ENCODE measurements at places on chromosomes 11 and 22.
A peak's percentile ranks its signal among the peaks of the same experiment; 100 is the strongest.

DNA sequence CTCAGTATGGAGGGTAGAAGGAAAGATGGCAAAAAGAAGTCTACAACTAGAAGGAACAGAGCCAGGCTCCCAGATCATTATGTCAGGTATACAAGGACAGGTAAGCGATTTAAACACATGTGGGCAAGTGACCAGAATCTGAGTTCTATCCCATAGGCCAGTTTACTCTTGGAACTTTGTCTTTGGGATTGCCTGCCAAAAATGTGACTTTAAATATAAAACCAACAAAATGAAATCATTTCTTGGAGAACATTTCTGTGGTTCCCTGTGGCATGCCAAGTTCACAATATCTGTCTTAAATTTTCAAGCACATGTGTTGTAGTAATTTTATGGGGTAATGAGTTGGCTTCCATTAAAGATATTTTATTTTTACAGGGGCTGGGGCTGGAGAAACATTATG, 141.0 kb downstream of the SLC17A6 start:
- no peak for DNase-seq

DNA sequence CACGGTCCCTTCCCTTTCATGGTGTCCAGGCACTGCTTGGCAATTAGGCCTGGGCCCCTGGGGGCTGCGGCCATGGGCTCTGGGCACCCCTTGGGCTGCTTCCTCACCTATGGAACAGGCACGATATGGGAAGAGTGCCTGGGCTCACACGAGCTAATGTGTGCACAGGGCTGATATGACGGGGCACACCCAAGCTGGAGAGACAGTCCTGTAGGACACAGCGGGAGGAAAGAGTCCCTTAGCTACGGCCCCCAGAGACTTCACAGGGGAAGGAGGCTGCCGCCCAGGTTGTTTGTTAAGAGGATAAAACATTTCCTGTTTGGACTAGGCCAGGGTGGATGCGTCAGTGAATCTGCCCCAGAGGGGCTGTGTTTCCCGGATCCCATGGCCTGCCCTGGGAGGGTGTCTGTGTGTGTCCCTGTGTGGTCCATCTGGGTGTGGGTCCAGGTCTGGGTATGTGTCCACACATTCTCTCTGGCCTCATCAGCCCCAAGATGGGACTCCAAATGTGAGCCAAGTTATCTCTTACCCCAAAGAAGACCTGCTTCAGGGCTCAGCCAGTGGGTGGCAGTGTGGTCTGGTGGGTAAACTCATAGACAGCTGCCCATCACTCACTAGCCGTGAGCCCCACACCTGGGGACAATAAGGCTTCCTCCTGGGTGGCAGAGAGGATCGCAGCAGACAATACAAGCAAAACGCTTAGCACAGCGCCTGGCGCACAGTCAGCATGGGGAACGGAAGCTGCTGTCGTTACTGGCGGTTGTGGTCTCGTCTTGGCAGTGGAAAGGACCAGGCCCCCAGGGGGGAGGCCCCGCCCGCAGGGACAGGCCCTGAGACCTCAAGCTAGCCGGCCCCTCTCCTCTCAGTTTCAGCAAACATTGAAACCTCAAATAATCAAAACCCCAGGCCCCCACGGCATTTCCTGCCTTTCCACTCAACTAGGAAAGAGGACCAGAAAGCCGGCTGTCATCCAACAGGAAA, 3.2 kb upstream of the EMID1 start:
- peak; percentile 30 for DNase-seq

GRCh38 chr22:22855617-22856308, 31.9 kb upstream of the IGLL5 start:
- no peak for DNase-seq

GRCh38 chr11:92272651-92273050, 48.0 kb downstream of the FAT3 start:
- no peak for DNase-seq

DNA sequence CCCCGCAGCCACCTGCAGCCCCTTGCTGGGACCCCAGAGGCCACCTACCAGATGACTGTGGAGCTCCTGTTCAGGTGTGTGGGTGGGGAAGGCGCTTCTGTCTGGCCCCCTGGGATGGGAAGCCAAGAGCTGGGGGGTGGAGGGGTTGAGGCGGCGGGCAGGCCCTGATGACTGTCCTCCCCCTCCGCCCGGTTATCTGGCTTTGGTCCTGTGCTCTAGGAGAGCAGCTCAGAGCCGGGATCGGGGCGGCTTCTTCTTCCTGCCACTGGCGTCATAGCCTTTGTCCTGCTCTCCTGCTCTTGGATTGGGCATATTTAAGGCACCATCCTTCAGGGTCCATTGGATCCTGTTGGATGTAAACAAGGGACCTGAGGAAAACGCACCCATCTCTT, 38.4 kb downstream of the TPCN2 start:
- no peak for DNase-seq

- no peak for DNase-seq
Observed at GRCh38 chr11:74521666-74522252, 28.2 kb upstream of the LIPT2 start.

GRCh38 chr11:93034031-93034722, 64.7 kb downstream of the MTNR1B start:
- peak; percentile 22 for DNase-seq

DNA sequence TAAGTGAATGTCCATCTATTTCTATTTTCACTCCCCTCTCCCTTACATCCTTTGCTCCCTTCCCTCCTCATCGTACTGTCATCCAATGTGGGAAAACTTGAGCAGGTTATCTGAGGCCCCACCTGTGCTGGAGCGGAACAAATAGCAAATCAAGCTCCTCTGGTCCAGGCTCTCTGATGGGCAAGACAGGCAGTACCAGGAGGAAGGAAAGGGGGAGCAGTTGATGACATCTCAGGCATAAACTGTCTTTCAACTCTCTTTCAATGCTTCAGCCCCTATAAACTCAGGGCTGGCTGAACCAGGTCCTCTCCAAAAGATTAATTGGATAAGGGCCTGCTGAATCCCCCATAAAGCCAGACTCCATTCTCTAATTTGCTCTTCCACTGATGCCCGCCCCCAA, 1.5 kb upstream of the CCKBR start:
- no peak for DNase-seq

GRCh38 chr22:47060718-47061117, 298.3 kb downstream of the TBC1D22A start:
- no peak for DNase-seq

DNA sequence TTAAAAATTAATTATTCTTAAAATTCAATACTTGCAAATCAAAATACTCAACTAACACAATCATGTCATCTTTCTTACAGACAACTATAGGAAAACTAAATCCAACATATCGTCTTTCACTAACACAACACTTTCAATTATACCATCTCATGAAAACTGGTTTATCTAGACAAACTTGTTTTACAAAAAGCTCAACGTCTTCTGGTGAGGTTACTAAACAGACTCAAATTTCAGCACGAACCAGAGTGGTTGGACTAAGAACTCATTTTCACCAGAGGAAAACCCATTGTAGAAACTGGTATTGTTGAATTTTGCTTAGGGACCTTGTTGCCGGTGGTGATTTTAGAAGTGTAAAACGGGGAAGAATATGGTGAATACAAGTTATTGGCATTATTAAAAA, 52.2 kb downstream of the NUP98 start:
- DNase-seq = no peak

- peak; percentile 77 for DNase-seq
Observed at GRCh38 chr22:36480941-36481392, 473 bp downstream of the TXN2 start.

DNA sequence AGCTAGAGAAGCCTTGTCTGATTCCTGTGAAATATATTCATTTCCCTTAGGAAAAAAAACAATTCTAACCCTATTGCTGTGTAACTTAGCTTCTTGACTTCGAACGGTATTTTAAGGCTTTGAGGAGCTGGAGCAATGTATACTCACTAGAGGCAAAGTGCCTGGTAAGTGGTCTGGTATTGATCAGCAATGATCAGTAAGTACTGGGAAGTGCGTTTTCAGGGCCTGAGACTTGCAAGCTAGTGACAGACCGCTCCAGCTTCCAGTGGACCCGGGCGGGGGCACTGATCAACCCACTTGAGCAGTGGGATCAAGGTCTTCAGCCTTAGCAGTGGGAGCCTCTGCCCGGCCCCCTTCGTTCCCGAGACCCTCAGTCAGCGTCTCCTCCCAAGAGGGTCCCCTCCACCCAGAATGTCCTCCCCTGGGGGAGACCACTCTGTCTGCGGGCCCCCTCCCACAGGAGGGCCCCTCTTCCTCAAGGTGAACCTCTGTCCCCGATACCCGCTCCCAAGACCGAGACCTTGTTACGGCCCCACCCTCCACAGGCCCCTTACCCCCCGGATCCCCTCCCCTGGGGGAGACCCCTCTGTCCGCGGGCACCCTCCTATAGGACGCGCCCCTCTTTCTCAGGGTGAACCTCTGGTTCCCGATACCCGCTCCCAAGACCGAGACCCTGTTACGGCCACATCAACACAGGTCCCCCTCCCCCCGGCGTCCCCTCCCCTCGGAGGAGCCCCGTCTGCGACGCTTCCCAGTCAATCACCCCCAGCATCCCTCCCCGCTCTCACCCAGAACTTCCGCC, 452 bp upstream of the ATXN10 start:
- DNase-seq = no peak

DNA sequence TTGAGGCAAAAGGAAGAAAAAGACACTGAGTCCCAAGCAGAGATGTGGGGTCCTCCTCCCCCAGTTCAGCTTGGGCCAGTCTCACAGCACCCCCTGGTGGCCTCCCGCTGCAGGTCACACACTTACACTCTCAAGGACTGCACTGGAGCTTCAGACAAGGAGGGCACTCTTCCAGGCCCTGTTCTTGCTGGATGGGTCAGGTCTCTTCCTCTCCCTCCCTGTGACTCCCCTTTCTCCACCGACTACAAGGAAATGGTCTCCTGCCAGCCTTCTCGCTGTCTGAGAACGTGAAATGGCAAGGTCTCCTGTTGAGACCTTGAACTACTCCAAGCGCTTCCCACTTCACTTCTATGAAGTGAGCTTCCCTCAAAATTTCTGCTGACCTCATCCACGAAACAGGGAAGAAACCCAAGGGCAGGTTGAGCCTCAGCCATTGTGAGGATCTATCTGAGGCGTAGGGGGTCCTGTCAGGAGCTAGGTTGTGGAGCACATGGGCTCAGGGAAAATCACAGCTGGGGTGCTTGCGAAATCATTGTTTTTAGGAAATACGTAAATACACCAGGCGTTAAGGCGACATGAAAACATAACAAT, 11.2 kb upstream of the IGLL1 start:
- peak; percentile 20 for DNase-seq

- no peak for DNase-seq
Observed at GRCh38 chr22:50564289-50564688, 1.6 kb upstream of the SYCE3 start.

DNA sequence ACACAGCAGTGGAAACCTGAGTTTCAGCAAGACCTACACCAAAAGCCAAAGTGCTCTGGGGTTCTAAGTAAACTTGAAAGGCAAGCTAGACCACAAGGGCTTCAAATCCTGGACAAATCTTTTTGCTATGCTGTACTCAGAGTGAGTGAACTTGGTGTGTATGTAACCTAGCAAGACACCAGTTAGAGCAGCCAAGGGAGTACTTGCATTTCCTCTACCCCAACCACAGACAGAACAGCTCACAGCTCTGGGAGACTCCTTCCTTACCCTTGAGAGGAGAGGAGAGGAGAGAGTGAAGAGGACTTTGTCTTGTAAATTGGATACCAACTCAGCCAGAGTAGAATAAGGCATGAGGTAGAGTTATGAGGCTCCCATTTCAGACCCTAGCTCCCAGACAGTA, 71.4 kb downstream of the CTSC start:
- DNase-seq = no peak

GRCh38 chr11:74437441-74438042, 29.8 kb downstream of the KCNE3 start:
- no peak for DNase-seq

DNA sequence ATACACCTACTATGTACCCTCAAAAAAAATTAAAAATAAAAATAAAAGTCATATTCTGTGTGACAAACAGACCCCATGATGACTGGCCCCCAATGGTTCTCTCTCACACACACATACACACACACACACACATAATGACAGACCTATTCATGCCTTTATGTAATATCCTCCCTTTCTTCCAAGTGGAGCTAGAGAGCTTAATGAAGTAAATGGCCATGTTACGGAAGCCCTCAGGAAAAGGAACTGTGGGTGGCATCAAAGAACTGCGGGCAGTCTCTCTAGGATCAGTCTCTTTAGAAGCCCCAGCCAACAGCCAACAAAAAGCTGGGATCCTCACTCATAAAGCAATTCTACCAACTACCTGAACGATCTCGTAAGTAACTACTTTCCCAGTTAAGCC, 125.5 kb downstream of the SIK3 start:
- no peak for DNase-seq

GRCh38 chr11:62601122-62601371, 618 bp downstream of the MTA2 start:
- no peak for DNase-seq

DNA sequence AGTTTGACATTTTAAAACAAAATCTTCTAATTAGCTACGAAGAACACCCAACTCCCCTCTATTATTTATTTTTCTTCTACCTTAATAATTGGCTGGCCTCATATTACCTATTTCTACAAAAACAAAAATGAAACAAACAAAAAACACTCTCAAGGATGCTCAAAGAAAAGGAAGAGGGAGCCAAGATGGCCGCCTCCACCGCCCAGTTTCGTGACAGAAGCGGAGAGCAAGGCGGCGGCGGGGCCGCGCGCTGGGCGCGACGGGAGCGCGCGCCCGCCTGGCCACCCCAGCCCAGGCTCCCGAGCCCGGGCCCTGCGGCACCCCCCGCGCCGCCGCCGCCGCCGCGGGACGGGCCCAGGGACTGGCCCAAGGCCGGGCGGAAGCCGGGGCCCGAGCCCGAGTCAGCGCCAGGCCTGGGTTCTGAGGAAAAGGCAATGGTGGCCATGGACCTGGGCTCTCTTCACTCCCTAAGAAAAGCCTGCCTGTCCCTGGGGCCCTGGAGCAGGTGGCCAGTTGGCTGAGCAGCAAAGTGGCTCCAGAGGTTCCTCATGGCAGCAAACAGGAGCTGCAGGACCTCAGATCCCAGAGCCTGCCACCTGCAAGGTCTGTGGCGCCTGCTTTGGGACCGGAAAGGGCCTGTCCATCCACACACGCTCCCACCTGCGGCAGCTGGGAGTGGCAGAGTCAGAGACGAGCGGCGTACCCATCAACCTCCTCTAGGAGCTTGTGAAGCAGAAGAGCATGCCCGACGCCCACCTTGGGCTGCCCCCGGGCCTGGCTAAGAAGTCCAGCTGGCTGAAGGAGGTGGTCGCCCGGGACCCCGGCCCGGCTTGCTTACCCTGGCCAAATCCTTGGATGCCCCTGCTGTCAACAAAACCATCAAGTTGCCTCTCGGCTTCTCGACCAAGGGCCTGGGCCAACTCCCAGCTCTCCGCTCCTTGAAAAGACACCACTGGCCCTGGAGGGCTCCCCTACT, 543.2 kb upstream of the CCDC179 start:
- no peak for DNase-seq

All from SK-N-MC (cell line).